CD4-positive, alpha-beta T cell treated with Interleukin-15 for 4 hours (primary cell): ENCODE measurements at places on chromosomes 16 and 17.

- peak; percentile 12 for DNase-seq
Observed at GRCh38 chr16:67198238-67198734, 645 bp upstream of the ELMO3 start.

- no peak for DNase-seq
Observed at GRCh38 chr17:77535435-77535834, 394.7 kb downstream of the SEC14L1 start.

GRCh38 chr17:63042256-63042812 lies 76.3 kb downstream of the TANC2 start:
- DNase-seq: no peak

GRCh38 chr16:72873853-72874252 lies 174.1 kb downstream of the ZFHX3 start:
- DNase-seq: no peak

DNA sequence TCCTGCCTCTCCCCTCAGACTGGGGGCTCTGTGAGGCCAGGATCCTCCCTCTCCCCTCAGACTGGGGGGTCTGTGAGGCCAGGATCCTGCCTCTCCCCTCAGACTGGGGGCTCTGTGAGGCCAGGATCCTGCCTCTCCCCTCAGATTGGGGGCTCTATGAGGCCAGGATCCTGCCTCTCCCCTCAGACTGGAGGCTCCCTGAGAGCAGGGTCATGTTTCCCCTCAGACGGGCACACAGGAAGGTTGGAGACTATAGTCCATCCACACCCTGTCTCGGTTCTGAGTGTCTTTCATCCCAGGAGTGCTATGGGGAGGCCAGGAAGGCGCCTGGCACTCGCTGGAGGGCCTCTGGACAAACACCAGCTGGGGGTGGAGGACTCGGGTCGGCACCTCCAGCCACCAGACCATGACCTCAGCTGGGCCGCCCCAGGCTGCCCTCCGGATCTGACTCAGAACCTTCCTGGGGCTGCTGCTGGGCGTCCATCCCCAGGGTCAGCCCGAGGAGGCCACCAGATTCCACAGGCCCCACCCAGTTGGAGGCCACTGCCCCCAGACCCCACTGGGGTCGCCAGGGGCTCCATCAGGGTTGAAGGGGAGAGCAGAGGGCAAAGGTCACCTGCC lies 21.9 kb upstream of the DLX4 start:
- DNase-seq: no peak

DNA sequence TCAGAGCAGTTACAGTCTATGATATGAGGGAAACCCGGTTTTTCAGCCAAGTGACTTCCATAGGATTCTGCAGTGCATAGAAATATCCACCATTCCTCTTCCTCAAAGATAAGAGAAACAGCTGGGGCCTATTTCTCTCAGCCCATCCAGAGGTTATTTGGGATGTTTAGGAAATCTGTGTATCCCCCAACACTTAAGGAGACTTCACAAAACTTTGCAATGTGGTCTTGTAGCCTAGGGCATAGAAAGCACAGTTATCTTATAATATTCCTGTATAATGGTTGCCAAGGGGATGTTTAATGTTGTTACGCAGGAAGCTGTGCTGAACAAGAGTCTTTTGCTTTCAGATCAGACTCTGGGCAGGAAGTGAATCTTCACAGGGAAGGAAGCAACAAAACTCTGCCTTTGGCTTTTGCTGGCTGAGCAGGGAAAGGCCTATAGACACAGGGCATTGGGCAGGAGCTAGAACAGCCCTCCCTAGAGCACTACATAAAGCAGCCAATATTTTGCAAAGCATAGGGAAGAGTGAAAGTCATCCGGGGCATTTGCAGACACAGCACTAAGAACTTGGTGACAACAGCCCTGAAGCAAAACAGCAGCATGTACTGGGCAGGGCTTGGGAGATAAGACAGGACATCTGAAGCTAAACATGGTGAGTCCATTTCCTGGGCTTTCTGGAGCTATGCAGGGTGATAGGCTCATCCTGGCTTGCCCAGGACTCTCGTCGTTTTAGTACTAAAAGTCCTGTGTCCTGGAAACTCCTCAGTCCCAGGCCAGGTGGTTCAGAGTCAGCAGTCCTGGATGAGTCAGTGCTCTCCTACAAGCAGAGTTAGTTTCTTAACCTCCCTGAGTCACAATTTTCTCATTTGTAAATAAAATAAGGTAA lies 18.7 kb upstream of the BEAN1 start:
- DNase-seq: peak; percentile 42

DNA sequence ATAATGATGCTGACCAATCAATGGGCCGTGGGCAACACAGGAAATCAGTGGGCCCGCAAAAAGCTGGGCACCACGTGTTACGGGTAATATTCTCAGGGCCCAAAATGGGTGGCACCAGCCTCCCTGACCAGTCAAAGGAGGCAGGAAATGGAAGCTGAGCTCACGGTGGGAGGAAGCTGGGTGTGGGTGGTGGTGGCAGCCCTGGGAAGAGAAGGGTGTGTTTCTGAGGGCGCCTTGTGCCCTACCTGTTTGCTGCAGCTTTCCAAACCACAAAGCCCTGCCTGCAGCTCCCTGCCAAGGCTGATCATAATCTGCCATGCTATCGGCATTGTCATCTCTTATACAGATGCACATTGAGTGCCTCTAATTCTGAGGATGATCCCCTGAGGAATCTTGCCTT lies 457.9 kb downstream of the SLC39A11 start:
- DNase-seq: peak; percentile 1

DNA sequence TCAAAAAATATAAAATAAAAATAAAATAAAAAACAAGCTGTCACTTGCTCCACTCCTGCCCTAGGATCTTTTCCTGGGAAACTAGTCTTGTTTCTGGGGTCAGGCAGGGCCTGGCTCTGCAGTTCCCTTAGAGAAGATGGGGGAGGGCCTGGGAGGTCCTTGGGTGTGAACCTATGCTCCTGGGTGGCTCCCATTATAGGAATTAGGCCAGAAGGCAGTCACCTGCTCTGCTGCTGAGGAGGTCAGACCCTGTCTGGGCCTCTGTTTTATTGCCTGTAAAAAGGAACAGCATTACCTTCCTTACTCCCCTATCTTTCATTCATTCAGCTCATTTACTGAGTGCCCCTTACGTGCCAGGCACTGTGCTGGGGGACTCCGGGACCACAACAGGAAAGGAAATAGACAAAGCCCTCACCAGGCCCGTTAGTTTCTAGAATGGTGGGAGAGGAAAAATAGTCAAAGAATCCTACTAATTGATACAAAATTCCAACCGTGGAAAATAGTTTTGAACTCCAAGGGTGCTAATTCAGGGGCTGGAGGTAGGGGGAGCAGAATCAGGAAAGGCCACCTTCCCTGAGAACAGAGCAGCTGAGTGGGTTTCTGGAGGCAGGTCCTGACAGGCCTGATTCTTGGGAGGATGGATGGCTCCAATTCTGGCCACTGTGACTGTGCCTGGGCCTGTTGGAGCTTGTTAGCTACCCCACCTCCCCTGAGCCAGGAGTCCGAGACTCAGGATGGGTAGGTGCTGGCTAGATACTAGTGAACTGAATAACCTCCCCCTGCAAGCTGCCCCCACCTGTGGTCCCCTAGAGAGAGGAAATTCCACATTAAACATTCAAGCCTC lies 1.3 kb upstream of the SLC46A1 start:
- DNase-seq: no peak
